Keratinocyte (primary cell): ENCODE measurements at places on chromosomes 3 and 15.
A peak's percentile ranks its signal among the peaks of the same experiment; 100 is the strongest.

DNA sequence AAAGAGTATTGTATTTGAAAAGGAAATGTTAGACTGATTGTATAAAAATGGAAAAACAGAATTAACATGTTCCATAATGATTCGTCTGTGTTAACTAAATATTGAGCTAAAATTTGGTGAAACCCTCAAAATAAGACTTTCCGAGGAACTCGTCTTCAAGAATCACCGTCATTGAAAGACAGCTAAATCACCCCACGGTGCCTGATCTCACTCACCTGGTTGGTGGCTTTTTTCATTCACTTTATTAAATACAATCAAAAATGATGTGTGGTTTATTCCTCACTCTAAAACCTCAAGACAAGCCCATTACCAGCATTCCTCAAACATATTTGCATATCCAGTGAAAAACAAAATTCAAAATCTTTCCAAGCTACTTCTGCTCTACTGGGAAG, 153.9 kb downstream of the FOXP1 start:
- DNase-seq: no peak

DNA sequence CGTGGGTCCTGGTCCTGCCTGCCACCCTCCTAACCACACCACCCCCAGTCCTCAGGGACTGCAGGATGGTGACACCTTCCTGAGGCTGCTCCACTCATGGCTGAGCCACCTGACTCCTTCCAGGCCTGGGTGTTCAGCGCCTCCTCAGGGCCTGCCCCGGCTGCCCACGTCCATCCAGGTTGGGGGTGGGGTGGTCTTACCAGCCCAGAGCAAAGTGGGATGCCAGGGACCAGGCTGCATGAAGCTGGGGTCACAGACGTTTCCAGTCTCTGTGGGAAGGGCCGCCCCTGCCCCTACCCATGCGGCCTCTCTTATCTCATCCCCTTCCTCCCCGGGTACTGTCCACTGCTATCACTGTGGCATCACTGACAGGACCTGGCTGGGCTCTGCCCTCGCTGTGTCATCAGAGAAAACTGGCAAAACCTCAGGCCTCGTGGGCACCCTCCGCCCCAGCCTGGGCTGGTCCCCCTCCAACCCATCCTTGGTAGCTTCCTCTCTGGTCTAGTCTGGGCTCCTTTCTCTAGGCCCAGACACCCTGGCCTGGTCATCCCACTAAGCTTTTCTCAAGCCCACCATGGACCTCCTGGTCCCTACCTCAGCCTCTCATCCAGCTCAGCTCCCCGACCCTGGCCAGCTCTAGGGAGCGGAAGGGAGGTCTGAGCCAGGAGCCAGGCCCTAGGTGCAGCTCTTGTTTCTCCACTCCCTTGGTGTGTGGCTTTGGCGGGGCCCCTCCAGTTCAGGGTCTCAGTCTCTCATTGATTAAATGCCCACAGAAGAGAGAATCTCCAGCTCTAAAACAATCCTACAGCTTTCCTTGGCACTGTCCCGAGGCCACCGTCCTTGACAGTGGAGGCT, 32.9 kb downstream of the WNT7A start:
- DNase-seq: no peak

DNA sequence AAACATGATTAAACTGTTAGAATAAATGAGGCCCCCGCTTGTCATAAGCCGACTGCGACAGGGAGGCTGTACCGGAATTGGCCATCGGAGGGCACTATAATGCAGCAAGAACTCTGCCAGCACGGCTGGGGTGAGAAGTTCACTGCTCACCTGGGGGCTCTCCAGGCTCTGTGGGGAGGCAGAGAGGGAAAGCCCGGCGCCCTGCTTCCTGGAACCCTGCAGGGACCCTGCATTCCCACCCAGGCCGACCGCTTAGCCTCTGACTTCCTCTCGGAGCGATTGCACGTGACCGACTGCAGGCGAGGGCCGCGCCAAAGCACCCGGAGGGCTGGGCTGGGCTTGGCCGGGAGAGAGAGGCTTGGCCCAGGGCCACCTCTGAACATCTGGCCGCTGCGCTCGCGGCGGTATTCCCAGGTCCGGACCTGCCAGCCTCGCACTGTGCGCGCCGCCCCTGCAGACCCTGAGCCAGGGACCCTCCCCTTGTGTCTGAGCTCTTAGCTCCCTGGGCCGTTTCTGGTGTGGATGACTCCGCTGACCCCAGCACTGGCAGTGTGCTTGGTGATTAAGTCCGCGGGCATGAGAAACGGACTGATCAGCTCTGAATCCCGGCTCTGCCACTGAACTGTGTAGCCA, 26.2 kb downstream of the DRD3 start:
- DNase-seq: peak; percentile 17

DNA sequence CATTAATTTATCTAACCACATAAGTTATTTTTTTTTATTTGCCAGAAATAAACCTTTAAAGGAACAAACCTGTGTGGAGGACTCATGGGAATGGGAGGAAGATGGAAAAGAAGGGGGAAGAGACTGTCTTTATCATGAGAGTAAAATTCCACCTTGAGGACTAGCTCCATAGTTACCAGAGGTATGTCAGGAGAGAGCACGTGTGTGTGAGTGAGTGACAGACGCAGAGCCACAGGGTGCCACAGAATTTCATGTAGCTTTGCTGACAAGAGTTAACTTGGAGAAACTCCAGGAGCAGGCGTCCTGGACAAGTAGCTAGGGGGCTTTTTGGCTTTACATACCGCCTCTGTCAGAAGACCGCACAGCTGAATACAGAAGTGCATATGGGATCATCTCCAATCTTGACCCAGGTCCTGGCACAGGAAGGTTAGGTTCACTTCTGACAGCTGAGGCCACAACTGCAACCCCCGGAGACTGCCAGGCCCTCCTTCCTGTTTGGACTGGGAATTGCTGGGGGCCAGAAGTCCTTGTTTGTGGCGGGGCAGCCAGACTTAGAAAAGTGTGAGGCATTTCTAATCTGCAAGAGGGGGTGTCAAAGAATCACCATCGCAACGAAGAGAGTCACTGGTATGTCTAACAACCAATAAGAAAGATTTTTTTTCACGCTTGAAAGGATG, 197.8 kb upstream of the TPM1 start:
- no peak for DNase-seq

GRCh38 chr15:28884151-28884940, 1.4 kb upstream of the APBA2 start:
- DNase-seq: no peak

GRCh38 chr3:143313893-143314188, 194.3 kb downstream of the CHST2 start:
- no peak for DNase-seq

- no peak for DNase-seq
These were observed 12.0 kb downstream of the EXOSC7 start for GRCh38 chr3:44988073-44988472.

DNA sequence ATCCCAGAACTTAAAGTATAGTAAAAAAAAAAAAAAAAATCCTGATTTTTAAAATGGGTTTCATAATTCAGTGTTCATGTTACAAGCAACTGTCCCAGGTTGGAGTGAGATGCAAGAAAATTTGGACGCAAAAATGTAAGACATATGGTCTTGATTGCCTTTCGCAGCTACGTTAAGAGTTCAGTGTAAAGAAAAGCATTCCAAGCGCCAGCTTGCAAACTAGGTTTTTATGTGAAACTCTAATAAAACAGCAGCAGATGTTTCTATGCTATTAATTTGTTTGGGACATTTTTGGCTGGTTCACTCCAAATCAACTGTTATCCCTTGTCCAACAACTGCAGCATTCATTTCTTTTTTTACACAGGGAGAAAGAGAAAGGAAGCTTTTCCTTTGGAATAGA, 957.8 kb downstream of the ROBO1 start:
- DNase-seq: no peak

- no peak for DNase-seq
These were observed 281.6 kb upstream of the TMCO5A start for GRCh38 chr15:37652646-37653417.

DNA sequence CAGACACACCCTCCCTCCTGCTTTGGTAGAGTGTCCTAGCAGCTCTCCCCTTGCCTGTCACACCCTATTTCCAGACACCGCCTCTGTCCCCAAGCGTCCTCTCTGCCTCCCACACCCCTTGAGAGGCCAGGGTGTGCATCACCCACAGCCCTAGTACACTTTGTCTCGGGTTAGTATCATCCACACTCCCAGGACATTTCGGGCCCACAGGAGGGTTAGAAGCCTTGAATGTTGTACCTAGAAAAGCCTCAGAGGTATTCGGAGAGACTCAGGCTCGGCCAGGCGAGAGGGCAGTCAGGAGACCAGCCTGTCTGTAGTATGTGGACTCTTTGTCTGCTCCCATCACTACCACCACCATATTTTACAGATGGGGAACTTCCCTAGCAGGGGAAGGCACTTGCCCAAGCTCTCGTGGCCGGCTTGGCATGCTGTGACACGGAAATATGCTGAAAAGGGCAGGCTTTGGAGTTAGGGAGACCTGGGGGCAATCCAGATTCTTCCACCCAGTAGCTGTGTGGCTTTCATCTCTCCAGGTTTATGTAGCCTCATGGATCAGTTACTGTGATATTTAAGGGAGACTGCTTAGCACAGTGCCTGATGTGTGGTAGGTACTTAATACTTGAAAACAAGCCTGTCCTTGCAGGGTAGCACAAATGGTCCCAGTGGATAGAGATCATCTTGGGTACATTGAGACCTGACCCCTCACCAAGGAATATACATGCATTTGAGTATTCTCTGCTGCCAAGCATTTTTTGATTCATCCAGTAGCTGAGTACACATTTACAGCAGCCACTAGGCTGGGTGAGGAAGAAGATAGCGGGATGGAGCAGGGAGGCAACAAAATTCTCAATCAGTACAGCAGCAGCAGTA, 1.4 kb downstream of the TMEM43 start:
- no peak for DNase-seq
